ENCODE measurements at places on chromosomes 2 and 18. TPM values are rescaled to one million over a fixed set of nuclear protein-coding genes. Genes with fewer than 3 reads are reported as not detected.

The CCDC102B gene
- total RNA-seq = 4.3 TPM

The TMEM169 gene
- 1.6 TPM for total RNA-seq

The VWC2L gene
- not detected for total RNA-seq

The ANKRD36C gene
- 61.4 TPM for total RNA-seq

GRCh38 chr2:113965644-113966043 is 75.8 kb downstream of the ACTR3 start:
- DNase-seq = peak; percentile 24
- H3K27ac ChIP-seq = peak overlapping the region; percentile 65
- H3K4me1 ChIP-seq = peaks cover 27% of the 10 kb centered on the region
- H3K4me3 ChIP-seq = no peak overlapping the region
- no peaks in the 10 kb centered on the region for H3K36me3 ChIP-seq

DNA sequence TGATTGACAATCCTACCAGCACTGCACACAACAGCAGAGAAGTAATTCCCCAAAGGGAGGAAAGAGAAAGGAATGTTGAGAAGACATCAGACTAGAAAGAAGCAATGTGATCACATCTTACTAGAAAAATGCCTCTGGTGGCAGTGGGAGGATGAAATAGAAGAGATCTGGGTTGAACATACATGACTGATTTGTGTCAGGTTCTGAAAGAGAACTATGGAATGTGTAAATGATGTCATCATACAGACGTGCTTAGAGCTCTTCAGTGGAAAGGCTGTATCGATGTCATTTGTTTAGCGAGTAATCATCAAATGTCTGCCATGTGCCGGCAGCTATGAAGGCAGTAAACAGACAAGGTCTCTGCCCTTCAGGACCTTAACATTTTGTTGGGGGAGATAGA is 24.9 kb downstream of the GORASP2 start:
- H3K4me3 ChIP-seq = no peak overlapping the region
- peaks cover 52% of the 10 kb centered on the region for H3K36me3 ChIP-seq
- H3K27me3 ChIP-seq = no peaks in the 10 kb centered on the region
- H3K4me1 ChIP-seq = no peaks in the 10 kb centered on the region
- H3K27ac ChIP-seq = no peak overlapping the region

- DNase-seq = no peak
- H3K36me3 ChIP-seq = peaks cover 15% of the 10 kb centered on the region
- H3K27ac ChIP-seq = no peak overlapping the region
- H3K27me3 ChIP-seq = no peaks in the 10 kb centered on the region
- H3K4me3 ChIP-seq = no peak overlapping the region
- H3K4me1 ChIP-seq = no peaks in the 10 kb centered on the region
These were observed 53.4 kb upstream of the ATG16L1 start for GRCh38 chr2:233198026-233198425.

DNA sequence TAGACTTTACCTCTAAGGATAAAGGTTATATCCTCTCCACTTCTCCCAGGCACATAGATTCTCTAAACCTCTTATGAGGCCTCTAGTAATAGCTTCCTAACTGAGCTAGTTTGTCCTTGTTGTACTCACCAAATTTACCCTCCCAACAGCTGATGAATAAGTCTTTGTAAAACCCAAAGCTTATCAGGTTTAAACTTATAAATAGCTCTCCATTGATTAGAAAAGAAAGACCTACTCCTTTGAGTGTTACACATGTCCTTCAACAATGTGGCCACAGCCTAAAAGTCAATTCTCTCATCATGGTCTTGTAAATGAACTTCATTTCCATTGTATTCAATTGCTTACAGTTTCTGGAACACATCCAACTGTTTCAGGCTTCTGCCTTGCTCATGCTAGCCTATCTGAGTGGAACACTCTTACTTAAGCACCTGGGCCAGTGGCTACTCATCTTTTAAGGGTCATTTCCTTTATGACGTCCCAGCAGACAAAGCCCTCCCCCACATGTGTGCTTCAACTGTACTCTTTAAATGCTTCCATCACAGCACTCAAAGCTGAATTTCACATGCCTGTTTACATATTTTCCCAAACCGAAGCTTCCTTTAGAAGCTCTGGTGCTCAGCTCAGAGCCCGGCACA is 131.6 kb downstream of the CDH2 start:
- H3K4me1 ChIP-seq = no peaks in the 10 kb centered on the region
- no peaks in the 10 kb centered on the region for H3K36me3 ChIP-seq
- H3K27ac ChIP-seq = no peak overlapping the region
- no peak overlapping the region for H3K4me3 ChIP-seq
- no peak for DNase-seq

GRCh38 chr2:10885094-10885860 is 26.5 kb upstream of the KCNF1 start:
- no peak for DNase-seq
- H3K4me3 ChIP-seq = no peak overlapping the region
- H3K27me3 ChIP-seq = peaks cover 7% of the 10 kb centered on the region

DNA sequence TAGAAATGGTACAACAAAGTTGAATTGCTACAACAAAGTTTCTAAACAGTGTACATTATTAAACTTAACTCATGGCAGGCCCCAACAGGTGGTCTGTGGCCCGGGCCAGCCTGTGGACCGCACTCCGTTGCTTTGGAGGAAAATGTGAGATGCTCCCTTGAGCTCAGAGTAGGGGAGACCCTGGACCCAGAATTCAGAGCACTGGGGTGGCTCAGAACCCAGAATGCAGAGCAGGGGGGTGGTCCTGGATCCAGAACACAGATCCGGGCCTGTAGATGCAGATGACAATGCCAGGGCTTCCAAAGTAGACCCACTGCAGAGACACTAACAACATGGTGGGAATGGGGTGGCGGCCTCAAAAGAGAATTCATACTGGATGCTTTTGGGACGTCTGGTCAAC is 311.0 kb downstream of the NDUFA10 start:
- no peak overlapping the region for H3K27ac ChIP-seq
- H3K4me3 ChIP-seq = no peak overlapping the region
- DNase-seq = no peak
- H3K27me3 ChIP-seq = peaks cover 19% of the 10 kb centered on the region
- no peaks in the 10 kb centered on the region for H3K4me1 ChIP-seq

DNA sequence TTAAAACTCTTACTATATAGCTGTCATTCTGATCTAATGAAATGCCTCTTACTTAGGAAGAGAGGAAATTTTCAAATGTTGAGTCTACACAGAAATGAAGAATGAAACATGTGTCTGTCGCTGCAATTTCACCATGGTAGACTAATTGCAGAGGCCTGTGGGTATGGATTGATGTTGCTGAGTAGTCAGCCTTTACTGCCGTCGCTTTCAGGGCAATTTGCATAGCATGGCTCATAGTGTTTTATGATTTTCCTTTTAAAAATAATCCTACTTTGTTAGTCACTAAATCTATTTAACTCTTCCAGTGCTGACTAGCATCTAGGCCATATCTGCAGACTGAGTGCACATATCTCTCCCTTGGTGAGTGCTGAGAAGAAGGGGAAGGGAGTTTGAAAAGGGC is 819.2 kb downstream of the SATB2 start:
- DNase-seq = no peak
- no peaks in the 10 kb centered on the region for H3K4me1 ChIP-seq
- H3K27me3 ChIP-seq = no peaks in the 10 kb centered on the region

DNA sequence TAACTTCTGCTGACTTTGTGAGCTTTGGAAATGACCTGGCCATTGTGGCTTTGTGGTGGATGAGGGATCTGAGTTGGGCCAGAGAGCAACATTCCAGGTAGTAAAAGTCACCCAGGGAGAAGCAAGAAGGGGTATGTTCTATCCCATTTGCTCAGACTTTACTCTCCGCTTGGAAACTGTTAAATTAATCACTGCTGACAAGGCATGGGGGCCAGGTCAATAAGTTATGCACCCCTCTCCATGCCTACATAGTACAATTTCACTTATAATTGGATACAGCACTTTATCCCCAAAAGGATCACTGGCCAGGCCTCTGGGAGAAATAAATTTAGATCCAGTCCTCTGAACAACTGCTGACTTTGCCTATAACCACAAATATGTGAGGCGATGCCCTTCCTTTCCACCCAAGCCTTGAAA is 92.1 kb downstream of the RPRM start:
- H3K4me1 ChIP-seq = no peaks in the 10 kb centered on the region
- H3K36me3 ChIP-seq = no peaks in the 10 kb centered on the region
- H3K27me3 ChIP-seq = no peaks in the 10 kb centered on the region
- no peak overlapping the region for H3K27ac ChIP-seq
- no peak overlapping the region for H3K4me3 ChIP-seq
- no peak for DNase-seq

Measured in activated T-cell treated with anti-CD3 and anti-CD28 coated beads, Interleukin-2, amount 50 U/mL, for 72 hours (primary cell).